Natural killer cell (primary cell): ENCODE measurements at places on chromosomes 3 and 15. TPM values are rescaled to one million over a fixed set of nuclear protein-coding genes. Genes with fewer than 3 reads are reported as not detected.

DNA sequence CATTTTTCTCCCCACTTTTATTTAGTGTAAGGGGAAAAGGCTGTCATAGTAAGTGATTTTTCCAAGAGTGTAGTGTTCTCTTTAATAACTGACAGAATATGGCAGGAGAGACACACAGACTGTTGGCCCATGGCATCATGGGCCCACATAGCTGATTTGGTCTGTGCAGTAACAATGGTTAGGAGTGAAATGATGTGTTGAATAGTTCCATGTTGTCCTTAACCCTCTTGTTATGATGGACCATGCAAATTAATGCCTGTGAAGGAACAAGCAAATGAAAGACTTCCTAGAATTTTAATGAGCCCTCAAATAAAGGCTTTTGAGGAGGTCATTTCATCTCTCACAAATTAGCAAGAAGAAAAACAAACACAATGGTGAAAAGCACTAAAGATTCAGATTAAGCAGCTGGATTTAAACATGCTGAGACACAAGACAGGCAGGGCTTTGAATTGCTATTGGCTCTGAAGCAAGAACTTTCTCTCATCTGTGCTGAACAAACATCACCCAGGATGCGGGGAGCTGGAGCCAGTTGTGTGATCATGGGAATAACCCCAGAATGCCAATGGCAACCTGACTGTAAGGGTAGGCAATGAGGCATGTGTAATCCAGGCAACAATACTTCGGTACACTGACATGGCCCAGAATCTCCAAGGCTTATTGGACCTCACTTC lies 136.7 kb upstream of the VEPH1 start:
- no peaks in the 10 kb centered on the region for H3K36me3 ChIP-seq
- H3K4me3 ChIP-seq, result no peak overlapping the region
- DNase-seq, result no peak
- H3K4me1 ChIP-seq, result no peaks in the 10 kb centered on the region

DNA sequence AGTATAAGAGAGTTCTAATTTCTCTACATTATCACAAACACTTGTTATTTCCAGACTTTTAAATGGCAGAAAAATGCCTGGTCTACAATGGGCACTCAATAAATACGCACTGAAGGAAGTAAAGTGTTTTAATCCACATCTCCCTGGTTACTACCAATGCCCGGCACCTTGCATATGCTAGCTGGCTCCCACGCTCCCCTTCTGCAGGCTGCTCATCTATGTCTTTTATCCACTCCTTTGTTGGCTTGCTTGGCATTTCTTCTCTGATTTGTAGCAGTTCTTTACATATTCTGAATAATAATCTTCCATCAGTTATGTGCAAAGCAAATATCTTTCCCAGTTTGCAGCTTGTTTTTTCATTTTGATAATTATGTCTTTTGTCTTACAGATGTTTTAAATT lies 74.6 kb upstream of the PRR23E start:
- no peaks in the 10 kb centered on the region for H3K4me1 ChIP-seq
- DNase-seq, result no peak
- no peaks in the 10 kb centered on the region for H3K36me3 ChIP-seq
- no peak overlapping the region for H3K27ac ChIP-seq

- no peak overlapping the region for H3K4me3 ChIP-seq
- H3K36me3 ChIP-seq, result peaks cover 27% of the 10 kb centered on the region
- no peaks in the 10 kb centered on the region for H3K27me3 ChIP-seq
- no peaks in the 10 kb centered on the region for H3K4me1 ChIP-seq
- no peak for DNase-seq
These were observed 15.7 kb downstream of the SCAANT1 start for GRCh38 chr3:63896332-63897030.

- peaks cover 7% of the 10 kb centered on the region for H3K36me3 ChIP-seq
- no peak overlapping the region for H3K27ac ChIP-seq
- H3K4me1 ChIP-seq, result no peaks in the 10 kb centered on the region
These were observed 49.2 kb downstream of the SLC41A3 start for GRCh38 chr3:126034481-126035361.

DNA sequence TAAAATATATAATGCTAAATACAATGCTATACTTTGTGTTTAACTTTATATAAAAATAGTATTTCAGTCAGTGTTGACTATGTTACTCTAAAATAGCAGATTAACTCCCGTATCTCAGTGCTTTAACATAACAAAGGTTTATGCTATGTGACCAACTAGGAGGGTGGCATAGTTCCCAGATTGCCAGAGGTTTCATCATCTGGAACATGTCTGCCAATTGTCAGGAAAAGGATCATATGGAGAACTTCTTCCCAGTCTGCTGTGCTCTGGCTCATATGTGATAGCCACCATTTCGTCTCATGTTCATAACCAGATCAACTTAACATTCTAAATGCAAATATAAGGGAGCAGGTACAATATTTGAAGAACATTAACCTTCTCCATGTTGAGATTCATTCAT lies 720.2 kb downstream of the MCTP2 start:
- H3K4me3 ChIP-seq, result no peak overlapping the region
- no peaks in the 10 kb centered on the region for H3K27me3 ChIP-seq
- no peak for DNase-seq
- H3K4me1 ChIP-seq, result no peaks in the 10 kb centered on the region

GRCh38 chr3:54641226-54642014 lies 286.4 kb downstream of the LRTM1 start:
- no peaks in the 10 kb centered on the region for H3K36me3 ChIP-seq
- no peaks in the 10 kb centered on the region for H3K4me1 ChIP-seq
- no peak for DNase-seq
- no peak overlapping the region for H3K27ac ChIP-seq
- H3K4me3 ChIP-seq, result no peak overlapping the region

GRCh38 chr3:53100818-53101466 lies 29.3 kb downstream of the RFT1 start:
- H3K4me3 ChIP-seq, result no peak overlapping the region
- no peak for DNase-seq
- peaks cover 50% of the 10 kb centered on the region for H3K36me3 ChIP-seq
- no peaks in the 10 kb centered on the region for H3K27me3 ChIP-seq
- no peak overlapping the region for H3K27ac ChIP-seq

- no peak overlapping the region for H3K4me3 ChIP-seq
- no peaks in the 10 kb centered on the region for H3K27me3 ChIP-seq
- no peaks in the 10 kb centered on the region for H3K36me3 ChIP-seq
- H3K4me1 ChIP-seq, result no peaks in the 10 kb centered on the region
- no peak for DNase-seq
These were observed 500.6 kb upstream of the AGTR1 start for GRCh38 chr3:148197061-148197460.

DNA sequence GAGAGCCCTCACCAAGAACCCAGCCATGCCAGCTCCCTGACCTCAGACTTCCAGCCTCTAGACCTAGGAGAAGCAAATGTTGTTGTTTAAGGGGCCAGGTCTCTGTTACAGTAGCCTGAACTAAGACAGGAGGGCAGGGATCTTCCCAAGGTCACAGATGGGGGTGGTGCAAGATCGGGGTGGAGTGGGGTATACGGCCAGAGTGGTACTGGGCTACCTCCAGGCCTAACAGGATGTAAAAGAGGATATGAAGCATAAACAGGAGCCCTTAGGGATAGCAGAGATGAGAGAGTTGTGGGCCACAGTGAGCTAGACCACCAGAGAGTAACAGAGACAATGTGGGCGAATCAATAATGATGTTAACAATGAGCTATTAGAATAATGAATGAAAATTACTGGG lies 82.9 kb downstream of the TOP2B start:
- no peak overlapping the region for H3K4me3 ChIP-seq
- no peaks in the 10 kb centered on the region for H3K27me3 ChIP-seq
- no peaks in the 10 kb centered on the region for H3K4me1 ChIP-seq
- no peak overlapping the region for H3K27ac ChIP-seq
- H3K36me3 ChIP-seq, result no peaks in the 10 kb centered on the region
- no peak for DNase-seq

GRCh38 chr3:3194861-3195260 lies 15.4 kb upstream of the CRBN start:
- no peaks in the 10 kb centered on the region for H3K27me3 ChIP-seq
- peaks cover 11% of the 10 kb centered on the region for H3K4me1 ChIP-seq
- H3K4me3 ChIP-seq, result no peak overlapping the region
- no peaks in the 10 kb centered on the region for H3K36me3 ChIP-seq

DNA sequence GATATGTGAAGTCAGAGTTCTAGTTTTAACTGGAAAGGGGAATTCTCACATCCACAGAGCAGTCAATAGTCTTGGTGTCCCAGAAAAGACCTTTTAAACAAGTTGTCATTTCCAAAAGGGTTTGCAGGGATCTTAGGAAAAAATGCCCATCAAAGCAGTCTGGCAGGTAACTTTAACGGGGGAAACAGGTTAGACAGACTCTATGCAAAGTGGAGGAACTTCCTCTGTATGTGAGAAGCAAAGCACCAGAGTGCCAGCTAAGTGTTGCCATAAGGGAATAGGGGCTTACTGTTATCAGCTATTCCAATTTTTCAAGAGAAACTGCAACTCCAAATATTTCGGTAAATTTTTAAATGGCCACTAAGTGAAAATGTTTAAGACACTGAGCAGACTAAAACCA lies 307.9 kb upstream of the MDFIC2 start:
- no peak overlapping the region for H3K4me3 ChIP-seq
- no peaks in the 10 kb centered on the region for H3K36me3 ChIP-seq
- DNase-seq, result no peak
- no peak overlapping the region for H3K27ac ChIP-seq
- no peaks in the 10 kb centered on the region for H3K27me3 ChIP-seq

DNA sequence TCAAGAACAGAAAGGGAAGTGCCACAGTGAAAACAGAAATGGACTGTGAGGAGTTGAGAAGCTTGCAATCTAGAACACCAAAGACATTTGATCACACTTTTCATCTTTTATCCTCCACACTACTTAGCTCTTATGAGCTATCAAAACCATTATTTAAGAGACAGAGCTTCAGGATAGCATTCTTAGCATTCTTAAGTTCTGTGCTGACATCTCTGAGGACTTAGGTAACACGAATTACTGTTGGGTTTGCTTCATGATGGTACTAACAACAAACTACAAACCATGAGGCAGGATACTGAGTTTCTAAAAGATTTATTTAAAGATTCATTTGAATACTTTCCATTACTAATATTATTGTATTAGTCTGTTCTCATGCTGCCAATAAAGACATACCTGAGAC lies 1038.6 kb downstream of the TUSC7 start:
- DNase-seq, result no peak
- H3K4me1 ChIP-seq, result no peaks in the 10 kb centered on the region
- H3K36me3 ChIP-seq, result no peaks in the 10 kb centered on the region

- no peak overlapping the region for H3K4me3 ChIP-seq
- DNase-seq, result peak; percentile 45
- no peaks in the 10 kb centered on the region for H3K27me3 ChIP-seq
- no peaks in the 10 kb centered on the region for H3K4me1 ChIP-seq
- peaks cover 79% of the 10 kb centered on the region for H3K36me3 ChIP-seq
These were observed 89.3 kb downstream of the RASA2 start for GRCh38 chr3:141575879-141576743.

DNA sequence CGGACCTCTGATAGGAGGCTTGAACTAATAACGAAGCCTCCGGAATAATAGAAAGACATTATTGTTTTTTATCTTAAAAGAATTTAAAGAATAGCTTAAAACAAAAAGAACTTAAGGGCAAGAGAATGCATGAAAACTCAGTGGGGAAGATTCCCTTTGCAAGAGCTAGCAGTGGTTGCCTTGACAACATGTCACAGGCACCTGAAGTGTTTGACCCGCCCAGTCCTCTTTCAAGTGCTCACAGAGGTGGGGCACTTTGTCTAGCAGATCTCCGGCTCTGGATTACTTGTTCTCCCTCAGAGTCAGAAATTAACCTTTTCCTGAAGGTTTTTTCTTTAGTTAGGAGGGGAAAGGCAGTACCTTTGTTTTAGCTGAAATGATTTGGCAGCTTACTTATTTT lies 37.8 kb downstream of the LARS2 start:
- H3K4me1 ChIP-seq, result no peaks in the 10 kb centered on the region
- H3K36me3 ChIP-seq, result peaks cover 3% of the 10 kb centered on the region
- no peak for DNase-seq
- H3K27me3 ChIP-seq, result no peaks in the 10 kb centered on the region

DNA sequence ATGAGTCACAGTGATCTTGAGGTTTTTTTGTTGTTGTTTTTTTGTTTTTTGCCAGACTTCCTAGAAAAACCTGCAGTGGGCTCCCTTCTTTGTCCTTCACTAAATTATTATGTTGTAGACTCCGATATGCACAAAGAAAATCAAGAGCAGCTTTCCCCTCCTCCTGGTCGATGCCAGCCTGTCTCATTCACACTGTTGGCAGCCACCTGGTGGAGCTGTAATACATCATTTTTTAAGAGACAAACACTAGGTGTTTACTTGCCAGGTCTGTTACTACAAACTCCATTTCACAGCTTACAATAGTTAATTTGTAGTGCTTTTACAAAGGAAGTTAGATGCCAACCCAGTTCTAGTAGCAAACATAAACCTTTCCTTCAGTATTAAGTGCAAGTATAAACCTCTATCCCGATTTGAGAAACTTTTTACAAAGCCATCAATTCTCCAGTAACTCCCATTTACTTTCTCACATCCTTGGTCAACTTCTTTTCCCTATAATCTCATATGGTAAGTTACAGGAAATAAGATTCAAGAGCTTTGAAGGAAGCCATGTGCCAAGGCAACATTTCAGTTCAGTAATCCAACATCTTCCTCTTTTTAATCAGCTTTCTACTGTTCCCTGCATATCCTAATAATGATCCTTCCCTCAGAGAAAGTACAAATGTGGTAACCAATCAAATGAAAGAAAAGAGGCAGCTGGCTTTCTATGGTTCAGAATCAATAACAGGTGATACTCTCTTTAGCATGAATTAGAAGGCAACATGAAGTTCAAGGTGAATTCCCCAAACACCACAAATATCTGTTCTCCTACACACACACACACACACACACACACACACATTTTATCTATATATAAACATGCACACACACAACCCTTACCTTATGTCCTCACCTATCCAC lies 14.0 kb downstream of the AAGAB start:
- peak overlapping the region; percentile 26 for H3K27ac ChIP-seq
- DNase-seq, result peak; percentile 64
- H3K36me3 ChIP-seq, result peaks cover 5% of the 10 kb centered on the region
- H3K4me3 ChIP-seq, result no peak overlapping the region

GRCh38 chr3:137110392-137110996 lies 152.7 kb downstream of the IL20RB start:
- no peaks in the 10 kb centered on the region for H3K36me3 ChIP-seq
- DNase-seq, result no peak
- H3K27ac ChIP-seq, result no peak overlapping the region

- H3K4me3 ChIP-seq, result no peak overlapping the region
- no peak for DNase-seq
- H3K4me1 ChIP-seq, result no peaks in the 10 kb centered on the region
- H3K36me3 ChIP-seq, result no peaks in the 10 kb centered on the region
- H3K27me3 ChIP-seq, result no peaks in the 10 kb centered on the region
These were observed 62.7 kb upstream of the CBLB start for GRCh38 chr3:105931500-105931899.

DNA sequence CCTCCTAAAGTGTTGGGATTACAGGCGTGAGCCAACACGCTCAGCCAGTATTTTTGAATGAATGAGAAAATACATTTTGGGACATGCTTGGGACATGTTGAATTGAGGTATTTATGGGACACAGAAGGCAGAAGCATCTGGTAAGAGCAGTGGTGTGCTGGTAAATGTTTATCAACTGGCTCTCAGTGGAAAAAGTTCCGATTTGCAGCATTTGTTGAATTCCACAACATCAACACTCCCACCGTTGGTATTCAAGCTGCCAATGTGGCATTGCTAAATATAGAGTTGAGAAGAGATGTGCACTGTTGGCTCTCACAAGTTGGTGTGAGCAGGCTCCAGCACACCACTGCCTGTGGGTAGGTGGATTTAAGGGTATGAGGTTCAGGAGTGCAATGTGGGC lies 35.8 kb upstream of the LRRFIP2 start:
- no peak for DNase-seq
- H3K27me3 ChIP-seq, result no peaks in the 10 kb centered on the region
- peaks cover under 1% of the 10 kb centered on the region for H3K4me1 ChIP-seq
- no peak overlapping the region for H3K27ac ChIP-seq

Gene EPHB3
- not detected for total RNA-seq

Gene ATP8B4
- total RNA-seq, result 75.1 TPM

Gene PRR20G
- total RNA-seq, result not detected

Gene GADL1
- total RNA-seq, result not detected
